ENCODE measurements at places on chromosomes 7 and 10.

DNA sequence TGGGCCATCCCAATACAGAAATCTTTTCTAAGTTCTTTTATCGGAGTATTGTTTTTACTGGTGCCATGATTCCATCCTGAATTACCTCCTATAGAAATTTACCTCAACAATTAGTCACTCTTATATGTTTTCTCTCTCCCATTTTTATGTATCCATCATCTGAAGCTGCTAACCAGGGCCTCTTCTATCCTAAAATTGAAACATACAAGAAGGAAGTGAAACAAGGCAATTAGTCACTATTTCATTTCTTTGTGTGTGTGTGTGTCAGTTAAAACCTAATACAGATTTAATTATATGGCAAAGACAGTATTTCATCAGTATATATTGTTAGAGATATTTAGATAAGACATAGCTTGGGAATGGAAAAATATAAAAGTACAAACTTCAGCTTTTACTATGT lies 148.4 kb upstream of the AHR start:
- DNase-seq: no peak

DNA sequence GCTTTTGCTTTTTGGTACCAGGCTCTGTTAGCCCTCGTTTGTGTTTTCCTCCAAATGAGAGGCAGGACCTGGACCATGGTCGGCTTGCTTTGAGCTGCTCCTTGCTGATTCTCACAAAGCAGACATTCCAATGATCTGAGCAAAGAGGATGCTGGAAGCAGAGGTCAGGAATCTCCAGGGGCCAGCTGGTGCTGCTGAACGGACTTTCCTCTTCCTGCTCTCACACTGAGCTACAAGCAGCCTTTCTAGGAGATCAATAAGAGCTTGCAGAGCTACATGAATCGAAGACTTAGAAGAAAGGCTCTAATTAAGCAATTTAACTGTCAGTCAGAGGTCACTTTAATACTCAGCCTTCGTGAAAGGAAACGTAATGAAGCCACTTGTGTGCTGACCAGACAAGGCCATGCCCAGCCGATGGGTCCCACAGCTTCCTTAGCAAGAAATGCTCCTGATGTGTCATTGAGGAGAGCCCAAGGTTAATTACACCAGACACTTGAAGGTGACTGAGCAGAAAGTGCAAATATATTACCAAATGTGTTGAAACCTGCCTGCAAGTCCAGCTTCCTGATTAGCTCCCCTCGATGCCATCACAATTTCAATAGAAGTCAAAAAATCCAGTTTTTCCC lies 151.3 kb upstream of the RSU1 start:
- no peak for DNase-seq

GRCh38 chr10:80268266-80268665 lies 21.2 kb downstream of the MAT1A start:
- no peak for DNase-seq

GRCh38 chr10:11424456-11425295 lies 186.8 kb downstream of the USP6NL start:
- peak; percentile 11 for DNase-seq

- no peak for DNase-seq
These were observed 1.7 kb downstream of the URGCP start for GRCh38 chr7:43904533-43905208.

GRCh38 chr10:96073722-96074121 lies 30.3 kb downstream of the CCNJ start:
- DNase-seq: no peak

DNA sequence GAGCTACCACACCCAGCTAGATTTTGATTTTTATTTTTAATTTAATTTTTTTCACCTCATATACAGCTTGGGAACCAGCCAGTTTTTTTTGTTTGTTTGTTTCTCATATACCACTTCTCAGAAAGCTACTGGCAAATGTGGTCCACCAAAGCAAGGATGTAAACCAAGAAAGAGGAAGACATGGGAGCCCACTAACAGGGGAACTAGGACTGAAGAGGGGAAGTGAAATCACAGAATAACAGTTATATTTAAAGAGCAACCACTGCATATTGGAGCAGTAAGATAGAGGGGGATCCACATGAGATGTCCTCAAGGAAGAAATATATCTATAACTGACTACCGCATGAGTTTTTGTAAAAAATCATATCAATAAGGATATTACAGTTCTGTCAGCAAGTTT lies 10.5 kb downstream of the CPVL start:
- DNase-seq: no peak
